ENCODE measurements at places on chromosomes 12 and 14.

- no peak for DNase-seq
Observed at GRCh38 chr14:98182393-98183055, 1089.5 kb downstream of the BCL11B start.

- DNase-seq: no peak
Observed at GRCh38 chr12:43579206-43579605, 27.2 kb upstream of the ADAMTS20 start.

DNA sequence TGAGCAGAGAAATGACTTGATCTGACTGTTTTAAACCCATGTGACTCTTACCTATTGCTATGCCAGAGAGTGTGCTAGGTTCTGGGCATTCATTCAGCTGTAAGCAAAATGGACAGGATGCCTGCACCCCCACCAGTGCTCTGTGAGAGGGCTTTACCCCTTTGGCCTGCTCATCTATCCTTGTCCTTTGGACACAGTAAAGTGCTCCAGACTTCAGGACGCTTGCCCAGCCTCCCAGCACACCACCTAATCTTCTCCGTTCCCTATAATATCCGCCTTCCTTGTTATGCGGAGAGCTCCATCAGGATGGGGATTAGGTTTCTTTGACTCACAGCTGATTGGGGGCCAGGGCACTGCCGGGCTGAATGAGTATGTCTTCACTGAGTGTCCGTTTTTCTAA, 4.4 kb upstream of the ZNF839 start:
- no peak for DNase-seq

GRCh38 chr12:88658009-88658408, 77.7 kb upstream of the KITLG start:
- no peak for DNase-seq

DNA sequence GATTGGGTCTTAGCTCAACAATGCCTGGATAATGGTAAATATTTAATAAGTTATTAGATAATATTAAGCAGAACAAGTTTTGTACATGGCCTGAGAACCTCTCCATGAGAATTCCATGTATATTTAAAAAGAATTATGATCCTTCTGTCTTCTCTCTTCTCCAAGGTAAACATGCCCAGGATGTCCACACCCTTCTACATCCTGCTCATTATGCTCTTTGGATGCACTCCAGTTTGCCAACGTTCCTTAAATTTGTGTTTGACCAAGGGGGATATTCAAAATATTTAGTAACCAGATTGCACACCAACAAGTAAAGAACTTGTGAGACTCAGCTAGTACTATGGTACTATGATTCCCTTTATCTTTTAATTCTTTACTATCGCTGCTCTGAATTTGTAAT, 44.8 kb upstream of the ERGIC2 start:
- no peak for DNase-seq

- peak; percentile 47 for DNase-seq
Observed at GRCh38 chr14:77988970-77989369, 181.2 kb upstream of the NRXN3 start.

DNA sequence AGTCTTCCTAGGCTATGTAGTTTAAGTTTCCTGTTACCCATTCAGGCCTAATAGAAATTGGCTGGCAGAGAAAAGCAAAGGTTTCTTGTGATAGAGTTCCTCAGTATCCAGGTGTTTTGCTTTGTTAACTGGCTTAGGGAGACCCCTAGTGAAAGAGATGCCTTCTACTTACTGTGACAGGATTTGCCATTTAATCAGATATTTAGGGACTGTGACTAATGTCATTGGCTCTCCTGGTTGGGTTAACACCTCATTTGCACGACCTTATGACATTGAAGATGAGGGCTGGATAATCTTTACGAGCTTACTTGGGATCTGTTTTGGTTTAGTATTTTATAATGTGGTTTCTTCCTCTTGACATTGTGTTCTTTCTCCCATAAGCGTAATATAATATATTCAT, 5.8 kb downstream of the MON2 start:
- DNase-seq: no peak

- DNase-seq: no peak
Observed at GRCh38 chr14:33808187-33808586, 142.7 kb downstream of the EGLN3 start.

GRCh38 chr12:106118-106591, 39.6 kb downstream of the IQSEC3 start:
- DNase-seq: no peak

DNA sequence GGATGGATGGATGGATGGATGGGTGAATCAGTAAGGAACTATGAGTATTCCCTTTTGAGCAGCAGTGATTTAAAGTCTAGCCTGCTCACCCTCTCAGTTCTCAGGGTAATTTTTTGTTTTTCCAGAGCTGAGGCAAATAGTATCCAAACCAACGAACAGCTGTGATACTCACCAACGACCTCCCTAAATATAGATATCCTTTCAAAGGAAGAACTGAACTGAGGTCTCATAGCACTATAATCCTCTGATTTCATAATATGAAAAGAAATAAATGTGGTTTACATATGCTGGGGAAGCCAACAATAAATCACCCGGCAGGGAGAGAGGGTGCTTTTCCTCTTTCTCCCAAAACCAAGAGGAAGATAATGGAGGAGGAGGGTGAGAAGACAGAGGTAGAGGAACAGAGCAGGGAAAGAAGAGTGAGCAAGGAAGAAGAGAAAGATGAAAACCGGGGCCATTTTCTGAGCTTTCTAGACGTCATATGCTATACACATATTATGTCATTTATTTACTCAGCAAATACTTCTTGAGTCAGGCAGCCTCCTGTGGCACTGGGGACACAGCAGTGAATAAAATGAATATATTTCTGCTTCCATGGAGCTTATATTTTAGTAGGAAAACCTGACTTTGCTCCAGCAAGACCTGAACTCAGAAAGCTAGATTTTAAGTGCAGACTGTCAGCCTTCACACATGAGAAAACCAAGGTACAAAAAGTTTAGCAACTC, 710.7 kb upstream of the TBX3 start:
- no peak for DNase-seq

DNA sequence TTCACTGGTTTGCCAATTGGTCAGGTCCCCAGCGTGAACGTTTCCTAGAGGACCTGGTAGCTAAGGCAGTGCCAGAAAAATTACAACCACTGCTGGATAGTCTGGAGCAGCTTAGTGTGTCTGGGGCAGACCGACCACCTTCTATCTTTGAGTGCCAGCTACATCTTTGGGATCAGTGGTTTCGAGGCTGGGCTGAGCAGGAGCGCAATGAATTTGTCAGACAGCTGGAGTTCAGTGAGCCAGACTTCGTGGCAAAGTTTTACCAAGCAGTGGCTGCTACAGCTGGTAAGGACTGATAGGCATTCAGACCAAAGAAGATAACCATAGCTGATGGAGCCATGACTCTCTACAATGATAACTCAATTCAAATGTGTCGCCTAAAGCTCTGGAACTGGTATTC, 2.5 kb downstream of the C14orf119 start:
- DNase-seq: no peak

DNA sequence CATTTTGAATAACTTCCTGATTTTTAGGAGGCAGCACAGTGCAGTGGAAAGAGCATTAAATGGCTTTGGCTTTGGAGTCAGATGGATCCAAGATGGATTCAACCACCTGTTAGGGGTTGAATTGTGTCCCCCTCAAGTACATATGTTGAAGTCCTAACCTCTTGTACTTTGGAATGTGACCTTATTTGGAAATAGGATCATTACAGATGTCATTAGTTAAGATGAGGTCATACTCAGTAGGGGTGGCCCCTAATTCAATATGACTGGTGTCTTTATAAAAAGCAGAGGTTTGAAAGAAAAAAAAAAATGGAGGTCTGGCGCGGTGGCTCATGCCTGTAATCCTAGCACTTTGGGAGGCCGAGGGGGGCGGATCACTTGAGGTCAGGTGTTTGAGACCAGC, 18.8 kb downstream of the ATP5MC2 start:
- DNase-seq: no peak

- no peak for DNase-seq
Observed at GRCh38 chr12:92360543-92360942, 214.9 kb upstream of the BTG1 start.

GRCh38 chr12:102497743-102498142, 17.4 kb upstream of the IGF1 start:
- DNase-seq: no peak

GRCh38 chr14:56324856-56325699, 206.9 kb downstream of the PELI2 start:
- no peak for DNase-seq

- no peak for DNase-seq
Observed at GRCh38 chr12:123037791-123038190, 57.3 kb downstream of the ARL6IP4 start.

- DNase-seq: no peak
Observed at GRCh38 chr14:68797121-68797670, 4.3 kb upstream of the ZFP36L1 start.

- DNase-seq: peak; percentile 55
Observed at GRCh38 chr12:121124402-121125109, 8.1 kb upstream of the P2RX7 start.
